Stimulated activated CD4-positive, alpha-beta T cell treated with anti-CD3 and anti-CD28 coated beads, Interleukin-15, amount 100 ng/mL, for 24 hours (primary cell): ENCODE measurements at places on chromosomes 1 and 21.
A peak's percentile ranks its signal among the peaks of the same experiment; 100 is the strongest.

DNA sequence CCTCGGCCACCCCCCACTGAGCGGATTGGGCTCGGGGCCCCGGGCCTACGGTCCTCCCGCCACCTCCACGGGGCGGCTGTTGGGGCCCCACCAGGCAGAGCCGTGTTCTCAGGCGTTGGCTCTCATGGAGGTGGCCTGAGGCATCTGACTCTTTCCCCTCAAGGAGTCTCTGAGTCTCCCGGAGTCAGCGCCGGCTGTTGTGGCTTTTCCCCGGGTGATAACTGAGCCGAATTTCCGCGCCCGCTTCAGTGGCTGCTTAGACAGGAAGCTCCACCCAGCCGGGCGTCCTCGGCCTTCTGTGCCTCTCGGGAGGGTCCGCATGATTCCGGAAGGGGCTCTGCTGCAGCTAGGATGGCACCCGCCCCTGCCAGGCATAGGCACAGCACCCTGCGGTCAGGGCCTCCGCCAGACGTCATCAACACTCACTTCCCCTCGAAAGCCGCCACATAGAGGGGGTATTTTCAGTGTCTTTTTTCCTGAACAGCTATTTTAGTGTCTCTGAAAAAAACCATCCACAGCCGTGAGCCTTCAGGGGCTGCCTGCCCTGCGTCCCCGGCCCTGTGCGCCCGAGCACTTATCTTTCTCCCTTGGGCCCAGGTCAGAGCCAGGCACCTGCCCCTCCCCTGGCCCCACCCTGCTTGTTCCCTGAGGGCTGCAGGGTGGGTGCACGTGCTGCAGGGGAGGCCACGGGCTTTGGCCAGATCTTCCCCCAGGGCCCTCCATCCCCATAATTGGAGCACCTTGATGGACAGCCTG, 72.9 kb downstream of the SKI start:
- DNase-seq: peak; percentile 92

DNA sequence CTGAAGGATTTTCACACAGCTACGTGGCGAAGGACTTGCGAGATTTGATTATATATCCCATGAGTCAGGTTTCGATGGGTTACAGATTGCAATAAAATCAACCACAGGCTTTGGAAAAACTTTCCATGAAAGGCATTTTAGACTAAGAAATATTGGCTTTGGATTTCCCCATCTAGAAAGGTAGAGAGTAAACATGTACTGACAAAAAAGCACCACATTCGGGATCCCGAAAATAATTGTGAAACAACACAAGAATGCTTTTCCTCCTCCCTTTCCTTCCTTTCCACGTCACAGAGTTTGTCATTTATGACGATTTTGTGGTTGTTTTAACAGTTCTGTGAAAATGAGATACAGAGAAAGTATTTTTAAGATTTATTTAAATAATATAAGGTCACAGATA, 38.5 kb downstream of the TGFB2 start:
- DNase-seq: no peak

- no peak for DNase-seq
Measured at GRCh38 chr1:71587961-71588360, 507.1 kb upstream of the ZRANB2 start.

DNA sequence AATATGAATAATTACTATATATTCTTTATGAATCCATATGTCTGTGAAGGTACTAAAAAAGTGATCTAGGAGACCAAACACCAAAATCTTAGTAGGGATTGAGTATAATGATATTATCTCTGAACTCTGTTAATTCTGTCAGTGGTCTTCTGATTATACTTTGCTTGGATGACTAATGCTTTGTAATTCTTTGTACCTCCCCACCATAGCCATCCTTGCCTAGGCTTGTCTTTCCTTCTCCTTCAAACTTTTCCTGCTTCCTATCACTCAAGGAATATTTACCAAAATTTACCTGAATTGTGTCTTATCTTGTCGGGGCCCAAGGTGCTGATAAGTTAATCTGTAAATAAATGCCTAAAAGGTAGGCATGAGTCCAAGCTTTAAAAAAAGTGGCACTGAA, 845 bp upstream of the RGS5 start:
- no peak for DNase-seq

- no peak for DNase-seq
Measured at GRCh38 chr1:22808676-22809483, 98.2 kb downstream of the EPHB2 start.

GRCh38 chr21:38525454-38525853, 27.2 kb upstream of the ERG start:
- DNase-seq: no peak

DNA sequence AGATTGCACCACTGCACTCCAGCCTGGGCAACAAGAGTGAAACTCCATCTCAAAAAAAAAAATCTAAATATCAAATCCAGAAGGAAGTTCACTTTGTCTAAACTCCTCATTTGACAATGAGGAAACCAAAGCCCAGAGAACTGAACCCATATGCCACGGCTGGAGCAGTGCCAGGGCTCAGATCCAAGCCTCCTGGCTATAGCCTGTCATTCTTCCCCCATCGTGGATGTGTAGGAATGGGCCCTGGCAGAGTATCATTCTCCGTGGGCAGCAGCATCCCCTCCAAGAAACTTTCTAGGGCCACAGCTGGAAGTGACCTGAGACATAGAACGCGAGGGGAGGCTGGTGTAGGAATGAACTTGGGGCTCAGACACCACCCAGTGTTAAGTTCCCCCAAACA, 47.2 kb downstream of the CAPN9 start:
- DNase-seq: no peak
